ENCODE measurements at places on chromosomes 7 and 10.

GRCh38 chr7:121544726-121545125 lies 148.6 kb upstream of the FAM3C start:
- DNase-seq = no peak

DNA sequence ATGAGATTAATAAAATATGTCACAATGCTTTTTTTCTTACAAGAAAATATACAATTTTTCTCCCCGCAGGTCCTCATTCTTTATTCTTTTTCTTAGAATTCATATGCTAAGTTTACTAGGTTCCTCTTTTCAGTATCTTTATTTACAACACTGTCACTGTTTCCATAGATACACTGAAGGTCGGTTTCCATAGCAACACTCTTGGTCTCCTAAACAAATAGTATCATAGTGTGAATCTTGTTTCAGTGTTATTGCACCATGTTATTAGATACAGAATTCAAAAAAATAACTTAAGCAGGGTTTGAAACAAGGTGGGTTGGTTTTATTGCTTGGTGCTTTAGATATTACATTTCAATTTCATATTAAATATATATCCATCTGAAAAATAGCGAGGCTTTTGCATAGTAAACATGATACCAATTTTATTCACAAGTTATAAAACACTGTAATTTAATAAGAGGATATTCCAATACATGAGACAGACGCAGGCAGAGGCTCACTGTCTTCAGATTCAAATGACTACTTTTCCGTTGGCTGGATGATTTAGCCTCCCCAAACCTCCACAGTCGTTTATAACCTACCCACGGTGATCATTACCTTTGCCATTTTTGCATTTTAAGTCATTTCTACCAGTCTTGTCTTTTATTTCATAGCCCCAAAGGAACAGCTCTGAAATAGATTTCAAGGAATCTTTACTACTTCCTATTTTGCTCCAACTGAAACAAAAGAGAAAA lies 88.9 kb upstream of the KLF6 start:
- DNase-seq = no peak

GRCh38 chr10:49289480-49289879 lies 9.5 kb upstream of the C10orf71 start:
- no peak for DNase-seq

GRCh38 chr10:64346389-64346788 lies 825.2 kb downstream of the REEP3 start:
- no peak for DNase-seq

- DNase-seq = no peak
Observed at GRCh38 chr7:22696541-22697228, 30.3 kb upstream of the IL6 start.

DNA sequence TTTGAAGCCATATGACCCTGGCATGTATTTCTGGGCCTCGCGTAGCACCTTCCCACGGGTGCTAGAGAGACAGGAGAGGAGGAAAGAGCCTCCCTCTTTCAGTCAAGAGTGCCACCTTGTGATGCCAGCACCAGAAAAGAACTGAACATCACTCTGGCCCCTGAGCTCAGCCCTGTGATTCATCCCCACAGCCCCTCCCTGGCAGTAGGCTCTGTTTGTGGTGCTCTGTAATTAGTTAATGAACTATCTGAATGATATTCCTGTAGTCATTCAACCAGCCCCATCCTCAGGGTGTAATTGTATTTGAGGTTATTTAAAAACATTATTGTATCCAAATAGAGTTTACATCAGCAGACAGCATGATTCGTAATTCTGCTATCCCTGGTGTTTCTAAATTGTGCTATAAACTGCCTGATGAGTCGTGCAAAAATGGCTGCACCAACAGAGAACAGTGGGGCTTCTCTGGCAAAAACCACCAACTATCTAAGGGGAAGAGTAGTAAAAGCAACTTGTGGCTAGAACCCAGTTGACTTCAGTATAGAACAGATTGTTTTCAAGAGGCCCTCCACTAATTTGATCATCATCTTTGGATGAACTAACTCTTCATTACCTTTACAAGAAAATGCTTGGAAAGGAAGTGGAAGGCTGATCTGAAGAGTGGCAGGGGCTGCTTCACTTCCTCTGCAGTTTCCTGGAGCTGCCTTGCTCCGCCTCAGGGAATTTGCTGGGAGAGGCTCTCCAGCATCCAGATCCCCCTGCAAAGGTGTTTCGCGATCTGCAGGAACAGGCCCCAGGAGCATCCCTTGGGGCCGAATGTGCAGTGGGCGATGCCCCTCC lies 23.7 kb upstream of the TIAL1 start:
- DNase-seq = no peak

- DNase-seq = no peak
Observed at GRCh38 chr7:123242467-123243092, 42.8 kb upstream of the SLC13A1 start.

DNA sequence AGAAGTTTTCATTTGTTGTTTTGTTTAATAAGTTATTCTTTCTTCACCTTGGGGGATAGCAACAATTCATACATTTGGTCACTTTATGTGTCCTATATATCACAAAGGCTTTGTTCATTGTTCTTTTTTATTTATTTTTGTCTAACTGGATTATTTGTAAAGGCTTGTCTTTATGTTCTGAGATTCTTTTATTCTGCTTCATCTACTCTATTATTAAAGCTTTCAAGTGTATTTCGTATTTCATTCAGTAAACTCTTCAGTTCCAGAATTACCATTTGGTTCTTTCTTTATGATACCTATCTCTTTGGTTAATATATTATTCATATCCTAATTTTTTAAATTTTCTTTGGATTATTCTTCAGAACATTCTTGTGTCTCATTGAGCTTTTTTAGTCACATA lies 942.9 kb downstream of the ANKRD7 start:
- DNase-seq = no peak

DNA sequence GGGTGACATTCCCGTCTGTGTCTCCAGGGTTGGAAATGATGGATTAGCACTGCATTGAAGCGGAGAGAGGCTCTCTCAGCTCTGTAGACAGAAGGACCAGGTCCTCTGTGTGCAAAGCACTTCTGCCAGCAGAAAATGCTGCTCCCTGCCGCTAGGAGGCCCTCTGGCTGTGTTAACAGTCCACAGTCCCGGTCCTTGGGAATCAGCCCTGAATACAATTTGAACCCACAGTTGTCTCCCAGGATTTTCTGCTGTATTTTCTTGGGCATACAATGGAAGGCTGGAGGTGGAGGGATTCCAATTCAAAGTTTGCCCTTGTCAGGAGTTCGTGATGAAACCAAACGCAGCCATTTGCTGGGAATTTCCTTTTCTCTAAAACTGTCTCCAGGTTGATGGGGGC lies 205.2 kb downstream of the GLRX3 start:
- DNase-seq = no peak

DNA sequence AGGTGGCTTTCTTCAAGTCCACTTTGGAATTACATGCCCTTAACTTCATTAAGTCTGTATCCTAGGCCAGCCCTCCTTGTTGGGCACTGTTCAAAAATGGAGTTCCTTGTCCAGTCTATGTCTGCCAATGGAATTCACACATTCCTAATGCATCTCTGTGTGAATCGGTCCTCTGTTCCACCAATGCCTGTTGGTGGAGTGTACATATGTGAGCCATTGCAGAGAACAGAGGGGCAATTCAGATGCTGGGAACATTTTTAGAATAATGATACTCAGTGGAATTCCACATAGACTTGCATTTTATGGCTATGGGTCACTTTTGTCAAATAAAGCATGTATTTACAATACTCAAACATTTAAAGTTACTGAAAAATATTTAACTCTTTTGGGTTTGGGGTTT lies 108.3 kb downstream of the COL28A1 start:
- DNase-seq = no peak

GRCh38 chr10:131450216-131450765 lies 138.8 kb upstream of the TCERG1L start:
- DNase-seq = no peak

- DNase-seq = no peak
Observed at GRCh38 chr10:56139405-56139804, 221.7 kb downstream of the ZWINT start.

- no peak for DNase-seq
Observed at GRCh38 chr10:88033793-88034192, 170.4 kb downstream of the PTEN start.

- no peak for DNase-seq
Observed at GRCh38 chr10:119413093-119413453, 129.4 kb downstream of the RGS10 start.

- no peak for DNase-seq
Observed at GRCh38 chr7:55128693-55129394, 110.0 kb downstream of the EGFR start.

- no peak for DNase-seq
Observed at GRCh38 chr7:129831424-129832058, 121.2 kb downstream of the UBE2H start.

DNA sequence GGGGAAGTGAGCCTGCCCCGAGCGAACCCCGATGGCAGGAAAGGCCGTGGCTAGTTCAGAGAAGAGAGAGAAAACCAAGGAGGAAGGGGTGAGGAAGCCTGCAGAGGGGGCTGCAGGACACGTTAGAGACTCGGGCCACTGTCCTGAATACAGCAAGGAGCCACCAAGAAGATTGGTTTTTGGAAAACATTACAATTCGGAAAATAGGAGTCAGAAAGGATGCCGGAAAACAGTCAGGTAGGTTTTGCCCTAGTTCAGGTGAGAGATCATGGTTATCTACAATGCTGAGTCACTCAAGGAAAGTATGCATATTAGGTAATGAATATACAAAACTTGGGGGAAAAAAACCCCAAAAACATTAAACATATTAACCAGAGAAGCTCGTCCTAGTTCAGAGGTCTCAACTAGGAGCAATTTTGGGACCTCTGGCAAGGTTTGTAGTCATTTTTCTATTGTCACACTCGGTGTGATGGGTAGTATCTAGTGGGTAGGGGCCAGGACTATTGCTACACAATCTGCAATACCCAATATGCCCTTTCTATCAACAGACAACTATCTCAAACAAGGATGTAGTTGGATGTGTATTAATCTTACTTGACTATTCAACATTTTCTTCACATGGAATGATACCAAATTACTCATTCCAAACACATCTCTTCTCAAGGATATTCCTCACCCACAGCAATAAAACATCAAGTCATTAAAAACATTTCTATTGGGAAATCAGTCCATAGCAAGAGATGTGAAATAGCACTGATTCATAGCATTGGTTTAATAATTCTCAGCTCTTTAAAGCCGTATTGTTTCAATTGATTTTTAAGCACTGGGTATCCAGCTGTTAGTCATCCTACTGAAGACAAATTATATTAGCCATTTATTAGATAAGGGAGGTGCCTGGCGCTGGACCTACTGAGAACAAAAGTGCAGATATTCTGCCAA lies 74.4 kb upstream of the RSU1 start:
- DNase-seq = no peak

GRCh38 chr7:127382301-127383085 lies 10.0 kb downstream of the ZNF800 start:
- DNase-seq = no peak

GRCh38 chr7:45052011-45052410 lies 36.8 kb downstream of the NACAD start:
- no peak for DNase-seq

DNA sequence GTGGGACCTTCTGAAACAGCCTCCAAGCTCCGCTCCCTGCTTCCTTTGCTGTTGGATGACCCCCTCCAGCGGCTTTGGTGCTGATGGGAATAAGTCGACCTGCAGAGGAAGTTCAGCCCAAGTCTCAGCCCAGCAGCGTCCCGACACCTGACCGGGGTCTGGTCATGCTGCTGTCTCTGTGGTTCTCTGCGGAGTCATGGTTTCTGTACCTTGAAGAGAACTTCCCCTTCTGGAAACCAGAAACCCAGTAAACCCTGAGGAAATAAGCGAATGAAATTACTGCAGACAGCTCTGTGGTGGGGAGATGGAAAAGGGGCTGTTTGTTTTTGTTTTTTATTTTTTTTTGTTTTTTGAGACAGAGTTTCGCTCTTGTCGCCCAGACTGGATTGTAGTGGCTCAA lies 18.3 kb upstream of the ZNF12 start:
- no peak for DNase-seq

DNA sequence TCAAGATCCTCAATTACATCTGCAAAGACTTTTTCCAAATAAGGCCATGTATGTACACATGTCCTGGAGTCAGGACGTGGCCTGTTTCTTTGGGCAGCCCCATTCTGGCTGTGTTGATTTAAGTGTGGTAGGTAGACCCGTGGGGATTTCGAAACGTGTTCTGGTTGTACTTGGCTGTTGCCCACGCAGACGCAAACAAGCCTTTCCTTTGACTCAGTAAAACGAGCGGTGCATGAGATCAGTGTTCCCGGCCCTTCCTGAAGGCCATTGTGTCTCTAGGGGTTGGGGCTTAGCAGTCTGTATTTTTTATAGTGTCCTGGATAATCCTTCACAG lies 64.8 kb upstream of the DNAJB6 start:
- DNase-seq = no peak

DNA sequence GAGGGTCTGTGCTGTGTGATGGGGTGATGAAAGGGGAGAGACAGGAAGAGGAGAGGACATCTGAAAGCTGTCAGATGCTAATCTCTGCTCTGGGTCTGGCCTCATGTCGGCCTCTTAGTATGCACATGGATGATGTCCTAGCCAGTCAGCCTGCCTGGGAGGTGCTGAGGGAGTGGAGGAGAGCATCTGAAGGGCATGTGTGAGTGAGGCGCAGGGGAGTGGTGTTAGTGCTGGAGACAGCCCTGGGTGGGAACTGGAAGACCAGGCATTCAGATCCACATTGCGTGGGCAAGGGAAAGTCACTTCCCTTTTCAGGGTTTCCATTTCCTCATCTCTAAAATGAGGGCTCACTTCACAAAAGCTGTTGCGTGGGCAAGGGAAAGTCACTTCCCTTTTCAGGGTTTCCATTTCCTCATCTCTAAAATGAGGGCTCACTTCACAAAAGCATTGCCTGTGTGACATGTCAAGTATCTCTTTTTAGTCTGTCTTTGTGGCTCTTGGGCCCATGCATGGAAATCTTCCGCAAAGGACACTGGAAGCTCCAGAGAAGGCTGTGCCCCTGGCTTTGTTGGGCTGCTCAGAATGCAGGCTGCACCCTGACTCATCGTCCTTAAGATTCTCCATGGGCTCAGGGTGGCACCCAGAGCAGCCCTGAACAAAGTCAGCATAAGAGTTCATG lies 10.0 kb downstream of the SFTPD start:
- DNase-seq = no peak

DNA sequence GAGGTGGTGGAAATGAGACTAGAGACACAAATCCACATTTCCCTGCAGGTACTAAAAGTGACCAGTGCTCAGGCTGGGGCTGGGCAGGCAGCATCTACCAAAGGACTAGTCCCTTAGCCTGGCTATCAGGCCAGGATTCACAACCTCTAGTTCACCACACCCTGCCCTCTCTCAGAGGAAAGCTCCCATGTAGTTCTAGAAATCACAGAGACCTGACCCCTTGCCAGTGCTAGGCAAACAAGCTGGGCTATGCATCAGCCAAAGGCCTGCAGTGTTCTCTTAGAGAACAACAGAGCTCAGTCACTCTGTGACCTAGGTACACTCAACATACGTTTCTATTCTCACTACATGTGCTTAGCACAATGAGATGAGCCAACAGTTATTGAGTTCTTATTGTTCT lies 26.7 kb upstream of the LRRC4 start:
- no peak for DNase-seq

- DNase-seq = no peak
Observed at GRCh38 chr7:2624293-2624886, 7.4 kb upstream of the TTYH3 start.

DNA sequence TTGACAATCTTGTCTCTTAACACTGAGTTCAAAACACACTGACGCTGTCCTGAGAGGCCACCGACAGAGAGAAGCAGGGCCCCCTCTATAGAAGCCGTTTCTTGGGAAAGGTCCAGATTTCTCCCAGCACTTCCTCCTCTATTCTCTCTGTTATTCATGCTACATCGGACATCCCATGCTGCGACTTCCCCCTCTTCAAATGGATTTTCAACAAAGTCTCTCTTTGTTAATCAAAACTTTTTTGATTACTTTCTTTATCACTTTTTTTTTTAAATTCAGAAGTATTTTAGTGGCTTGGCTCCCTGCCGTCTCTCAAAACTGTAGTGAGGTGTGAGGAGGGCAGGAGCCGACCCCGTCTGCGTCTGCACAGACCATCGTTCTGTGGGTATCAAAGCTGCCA lies 298.9 kb upstream of the PITRM1 start:
- DNase-seq = no peak

Measured in stimulated activated CD8-positive, alpha-beta memory T cell treated with anti-CD3 and anti-CD28 coated beads, Interleukin-2, amount 100 ng/mL, for 1 hour (primary cell).